Jurkat, Clone E6-1 (cell line): ENCODE measurements at places on chromosomes 5 and 9.

DNA sequence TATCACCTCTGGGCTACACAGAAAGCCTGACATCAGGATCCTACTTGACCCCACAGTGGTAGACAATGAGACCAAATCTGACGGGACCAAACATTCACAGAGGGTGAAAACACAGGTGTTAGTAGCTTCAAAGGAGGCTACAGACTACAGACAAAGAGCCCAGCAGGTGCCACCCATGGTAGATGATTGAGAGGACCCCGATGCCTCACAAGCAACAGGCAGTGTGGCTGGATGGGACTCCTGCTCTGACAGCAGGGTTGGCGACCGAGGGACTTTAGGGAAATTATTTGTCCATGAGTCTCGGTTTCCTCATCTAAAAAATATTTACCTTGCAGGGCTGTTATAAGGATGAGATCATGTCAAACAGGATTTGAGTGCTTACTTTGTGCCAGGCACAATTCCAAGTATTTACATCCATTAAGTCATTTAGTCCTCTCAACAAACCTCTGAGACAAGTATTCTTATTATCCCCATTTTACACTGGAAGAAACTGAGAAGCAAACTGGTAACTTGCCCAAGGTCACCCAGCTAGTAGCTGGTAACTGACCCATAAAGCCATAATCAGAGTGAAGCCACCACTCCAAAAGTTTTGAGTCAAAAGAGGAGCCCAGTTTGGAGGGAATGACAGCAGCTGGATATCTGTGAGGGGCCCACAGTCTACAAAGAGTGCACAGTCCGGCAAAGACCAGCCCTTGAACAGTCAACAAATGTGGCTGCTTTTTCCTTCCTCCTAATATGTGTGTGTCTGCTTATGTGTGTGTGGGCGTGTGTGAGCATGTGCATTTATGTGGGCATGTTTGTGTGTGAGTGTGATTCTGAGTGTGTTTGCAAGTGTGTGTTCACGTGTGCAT, 502.0 kb downstream of the BNC2 start:
- no peak for DNase-seq

GRCh38 chr5:142248853-142249462, 75.9 kb downstream of the SPRY4 start:
- DNase-seq: no peak

- no peak for DNase-seq
These were observed 226.5 kb downstream of the TLE1 start for GRCh38 chr9:81462801-81463200.

- DNase-seq: peak; percentile 16
These were observed 727 bp downstream of the SMAD5 start for GRCh38 chr5:136133222-136133921.

DNA sequence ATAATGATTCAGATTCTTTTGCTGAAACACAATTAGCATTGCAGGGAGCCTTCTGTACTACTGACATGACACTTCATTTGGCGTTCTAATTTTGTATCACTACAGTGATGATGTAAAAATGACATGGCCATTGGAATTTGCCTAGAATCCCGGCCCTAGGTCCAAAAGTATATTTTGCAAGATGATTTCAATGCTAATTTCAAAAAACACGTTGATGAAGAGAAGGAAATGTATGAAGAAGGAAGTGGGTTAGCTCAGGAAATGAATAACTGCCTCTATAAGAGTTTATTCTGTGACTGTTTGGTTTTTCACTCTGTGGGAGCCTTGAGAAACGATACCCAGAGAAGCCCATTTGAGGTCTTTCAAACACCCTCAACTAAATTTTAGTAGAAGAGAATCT, 59.3 kb downstream of the OSTF1 start:
- DNase-seq: peak; percentile 90

DNA sequence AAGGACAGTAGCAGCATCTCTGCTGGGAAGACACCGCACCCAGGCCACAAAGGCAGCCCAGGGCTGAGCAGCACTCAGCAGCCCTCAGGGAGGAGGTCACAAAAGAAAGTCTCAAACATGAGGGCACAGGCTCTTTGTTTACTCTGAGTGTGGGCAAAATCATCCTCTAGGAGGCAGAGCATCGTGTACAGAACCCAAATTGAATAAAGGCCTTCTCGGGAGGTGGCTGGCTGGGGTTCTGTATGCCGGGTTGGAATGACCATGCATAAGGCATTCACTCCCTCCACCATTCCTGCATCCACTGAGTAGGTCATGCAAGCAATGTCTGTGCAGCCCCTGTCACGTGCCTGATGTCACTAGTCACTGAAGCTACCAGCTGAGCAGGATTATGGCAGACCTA, 412.8 kb downstream of the SPOCK1 start:
- no peak for DNase-seq

- DNase-seq: no peak
These were observed 130.9 kb downstream of the NFIB start for GRCh38 chr9:14183001-14183400.

DNA sequence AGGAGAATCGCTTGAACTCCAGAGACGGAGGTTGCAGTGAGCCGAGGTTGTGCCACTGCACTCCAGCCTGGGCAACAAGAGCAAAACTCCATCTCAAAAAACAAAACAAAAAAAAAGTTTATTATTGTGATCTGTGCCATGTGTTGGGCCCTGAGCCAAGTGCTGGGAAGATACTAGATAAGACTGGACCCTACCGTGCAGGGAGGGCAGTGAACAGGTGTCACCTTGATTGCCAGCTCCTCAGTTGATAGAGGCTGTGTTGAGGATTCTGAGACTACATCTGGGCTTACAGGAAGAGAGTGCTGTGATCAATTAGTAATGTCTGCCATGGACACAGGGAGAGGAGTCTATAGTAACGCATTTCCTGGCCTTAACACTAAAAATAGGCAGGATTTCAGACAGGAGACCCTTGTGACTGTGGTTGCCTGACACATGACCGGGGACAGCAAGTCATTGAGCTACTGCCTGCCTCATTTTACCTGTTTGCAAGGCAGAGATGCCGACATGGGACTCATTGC, 201.5 kb downstream of the C9orf50 start:
- DNase-seq: no peak

DNA sequence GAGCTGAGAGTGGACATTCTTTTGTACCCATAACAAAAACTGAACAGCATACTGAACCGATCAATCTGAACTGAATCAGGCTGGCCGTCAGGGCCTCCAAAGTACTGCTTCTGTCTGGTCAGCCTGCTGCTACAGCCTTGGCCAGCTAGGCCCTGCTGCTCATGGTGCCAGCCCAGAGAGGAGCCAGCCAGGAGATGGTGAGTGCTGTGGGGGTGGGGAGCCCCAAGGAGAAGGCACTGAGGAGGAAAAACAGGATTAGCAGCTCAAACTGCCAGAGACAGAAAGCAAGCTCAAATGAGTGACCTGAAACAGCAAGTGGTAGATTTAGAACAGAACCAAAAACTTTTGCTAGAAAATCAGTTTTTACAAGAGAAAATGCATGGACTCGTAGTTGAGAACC, 23.9 kb downstream of the SRP19 start:
- no peak for DNase-seq

DNA sequence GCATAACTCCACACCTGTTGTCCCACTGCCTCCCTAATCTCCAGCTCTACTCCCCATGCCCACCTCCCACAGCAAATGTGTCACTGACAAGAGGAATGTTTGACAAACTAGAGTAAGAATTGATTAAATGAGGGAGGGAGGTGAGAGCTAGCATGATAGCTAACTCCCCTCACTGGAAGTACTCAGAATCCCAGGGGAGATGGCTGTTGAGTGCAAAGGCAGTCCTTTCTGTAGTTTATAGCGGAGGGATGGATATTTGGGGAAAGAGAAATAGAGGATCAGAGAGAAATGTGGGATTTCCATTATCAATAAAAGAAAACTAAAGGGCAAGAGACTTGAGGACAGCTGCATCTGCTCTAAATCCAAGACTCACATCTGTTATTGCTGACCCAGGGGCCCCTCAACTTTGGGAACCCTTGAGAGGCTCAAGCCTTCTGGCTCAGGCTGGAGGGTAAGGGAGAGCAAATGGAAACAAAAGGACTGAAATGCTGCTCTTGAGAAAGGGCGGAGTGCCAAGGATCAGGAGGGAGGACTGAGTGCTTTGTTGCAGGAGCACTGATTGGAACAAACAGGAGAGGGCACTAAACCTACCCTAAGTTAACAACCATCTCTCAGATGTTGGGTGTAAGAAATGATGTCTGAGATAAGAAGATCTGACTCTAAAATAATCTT, 372.1 kb downstream of the NTRK2 start:
- DNase-seq: no peak

DNA sequence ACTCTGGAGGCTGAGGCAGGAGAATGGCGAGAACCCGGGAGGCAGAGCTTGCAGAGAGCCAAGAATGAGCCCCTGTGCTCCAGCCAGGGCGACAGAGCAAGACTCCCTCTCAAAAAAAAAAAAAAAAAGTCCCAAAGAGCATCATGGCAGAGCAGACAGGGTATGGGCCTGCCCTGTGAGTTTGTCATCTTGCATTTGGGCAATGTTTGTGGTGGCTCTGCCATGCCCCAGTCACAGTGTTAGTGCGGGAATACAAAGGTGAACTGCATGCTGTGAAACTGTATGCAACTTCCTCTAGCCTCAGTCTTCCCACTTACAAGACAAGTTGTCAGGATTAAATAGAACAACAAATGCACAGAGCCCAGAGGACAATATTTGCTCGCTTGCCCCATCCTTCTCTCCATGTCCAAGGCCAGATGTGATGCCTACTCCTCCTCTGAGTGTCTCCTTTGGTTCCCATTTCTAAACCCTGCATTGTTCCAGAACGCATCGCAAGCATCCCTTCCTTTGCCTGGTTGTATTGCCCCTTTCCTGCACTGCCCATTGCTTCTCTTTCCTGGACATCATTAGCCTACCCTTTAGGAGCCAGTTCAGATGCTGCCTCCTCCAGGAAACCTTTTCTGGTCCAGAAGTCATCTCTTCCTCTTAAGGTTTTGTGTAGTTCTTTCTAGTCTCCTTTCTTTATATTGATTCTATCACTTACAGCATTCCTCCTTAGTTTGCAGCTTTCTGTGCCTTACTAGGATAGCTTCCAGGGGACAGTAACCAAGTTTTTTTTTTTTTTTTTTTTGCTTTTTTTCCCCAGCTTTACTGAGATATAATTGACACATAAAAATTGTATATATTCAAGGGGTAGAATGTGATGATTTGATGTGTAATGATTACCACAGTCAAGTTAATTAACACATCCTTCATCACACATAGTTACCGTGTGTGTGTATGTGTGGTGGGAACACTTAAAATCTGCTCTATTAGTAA, 69.0 kb upstream of the TNFAIP8 start:
- DNase-seq: no peak

- no peak for DNase-seq
These were observed 43.4 kb upstream of the IL17B start for GRCh38 chr5:149422366-149423048.

- DNase-seq: no peak
These were observed 989.6 kb upstream of the ARRDC3 start for GRCh38 chr5:92372766-92373165.

- peak; percentile 74 for DNase-seq
These were observed 30.4 kb downstream of the JADE2 start for GRCh38 chr5:134555890-134556311.

- DNase-seq: no peak
These were observed 41.8 kb upstream of the UGCG start for GRCh38 chr9:111854799-111855198.

DNA sequence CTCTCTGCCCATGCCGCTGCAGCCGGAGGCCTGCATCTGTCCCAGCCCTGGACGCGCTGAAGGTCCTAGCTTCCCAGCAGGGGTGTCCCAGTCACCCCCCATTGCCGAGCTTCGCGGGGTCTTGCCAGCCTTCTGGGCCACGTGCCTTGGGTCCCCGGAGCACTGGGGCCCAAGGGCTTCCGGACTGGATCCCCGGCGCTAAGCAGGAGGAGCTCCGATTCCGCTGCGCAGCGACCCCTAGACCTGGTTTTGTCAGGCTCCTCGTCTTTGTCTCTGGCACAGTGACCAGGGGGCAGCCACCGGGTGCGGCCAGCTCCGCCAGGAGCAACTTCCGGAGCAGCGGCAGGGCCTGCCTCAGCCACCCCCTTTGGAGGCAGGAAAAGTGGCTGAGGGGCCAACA, 3.3 kb upstream of the IRX1 start:
- no peak for DNase-seq
